Pulmonary artery endothelial cell (primary cell): ENCODE measurements at places on chromosomes 1 and 21. TPM values are rescaled to one million over a fixed set of nuclear protein-coding genes. Genes with fewer than 3 reads are reported as not detected.

- DNase-seq, result no peak
These were observed 11.2 kb downstream of the DYRK3 start for GRCh38 chr1:206646504-206646903.

GRCh38 chr1:88320291-88320690 lies 363.8 kb upstream of the PKN2 start:
- DNase-seq, result no peak

DNA sequence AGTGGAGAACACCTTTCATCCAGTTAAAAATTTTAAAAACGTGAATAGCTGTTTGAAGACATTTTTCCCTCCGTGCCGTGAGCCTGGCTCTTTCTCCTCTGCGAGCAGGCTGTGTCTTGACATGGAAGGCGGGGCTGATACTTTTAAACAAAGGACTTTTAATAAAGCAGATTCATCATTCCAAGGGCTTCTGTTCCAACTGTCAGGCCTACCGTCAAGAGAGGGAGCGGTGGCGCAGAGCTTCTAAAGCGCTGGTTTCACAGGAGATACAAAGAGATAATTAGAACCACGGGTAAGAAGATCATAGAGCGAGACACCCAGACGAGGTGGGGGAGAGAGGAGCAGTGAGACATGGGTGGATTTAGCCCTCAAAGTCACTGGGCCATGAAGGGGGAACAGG lies 247.4 kb upstream of the C1orf174 start:
- DNase-seq, result no peak

- no peak for DNase-seq
These were observed 32.4 kb downstream of the MAPKAPK2 start for GRCh38 chr1:206716870-206717673.

- no peak for DNase-seq
These were observed 53.3 kb upstream of the NFASC start for GRCh38 chr1:204817341-204817740.

DNA sequence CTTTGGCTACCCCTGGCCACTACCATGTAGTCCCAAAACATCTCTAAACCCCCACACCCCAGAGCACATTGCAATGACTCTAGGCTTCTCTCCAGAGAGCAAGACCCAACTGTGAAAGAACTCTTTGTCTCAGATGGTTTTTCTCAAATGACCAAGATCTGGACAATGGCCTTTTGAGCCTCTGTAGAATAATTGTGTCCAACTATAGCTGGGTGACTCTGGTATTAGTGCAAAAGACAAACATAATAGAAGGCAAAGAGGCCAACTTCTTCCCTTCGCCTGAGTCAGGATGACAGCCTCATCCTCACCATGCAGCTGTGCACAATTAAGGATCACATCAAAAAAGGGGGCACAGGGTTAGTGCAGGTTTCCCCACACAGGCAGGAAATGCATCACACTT lies 139.6 kb downstream of the BRINP2 start:
- DNase-seq, result no peak

- no peak for DNase-seq
These were observed 104.8 kb upstream of the COG2 start for GRCh38 chr1:230537456-230537855.

The RIIAD1 gene
- not detected in 2 replicates for total RNA-seq

The TNFRSF14 gene
- 25.5 and 41.0 TPM in 2 replicates for total RNA-seq
